ENCODE measurements at places on chromosomes 2 and 18. TPM values are rescaled to one million over a fixed set of nuclear protein-coding genes. Genes with fewer than 3 reads are reported as not detected.

The MYOM1 gene
- 1.2 TPM for total RNA-seq

DNA sequence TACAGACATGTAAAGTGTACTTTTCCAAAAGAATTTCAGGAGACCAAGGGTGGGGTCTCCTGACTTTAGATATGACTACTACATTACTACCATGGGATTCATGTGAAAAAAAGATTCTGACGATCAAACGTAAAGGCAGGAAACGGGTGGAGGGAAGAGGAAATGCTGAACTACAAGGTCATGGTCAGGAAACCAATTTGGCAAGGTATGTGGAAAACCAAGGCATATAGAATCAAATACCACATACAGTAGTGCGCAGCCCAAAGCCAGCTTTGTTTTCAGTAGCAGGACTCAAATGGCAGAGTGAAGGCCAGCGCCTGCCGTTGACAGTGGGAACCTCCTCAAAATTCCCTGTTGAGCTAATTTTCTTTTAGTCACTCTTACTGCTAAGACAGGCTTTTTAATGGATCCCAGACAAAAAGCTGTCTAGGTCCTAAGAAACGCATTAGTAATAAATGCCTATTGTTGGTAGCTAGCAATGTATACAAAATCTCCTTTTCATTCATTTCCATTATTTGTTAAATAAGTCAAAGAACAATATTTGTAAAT, 57.6 kb upstream of the SERTAD2 start:
- DNase-seq = no peak

The CPO gene
- total RNA-seq = not detected

DNA sequence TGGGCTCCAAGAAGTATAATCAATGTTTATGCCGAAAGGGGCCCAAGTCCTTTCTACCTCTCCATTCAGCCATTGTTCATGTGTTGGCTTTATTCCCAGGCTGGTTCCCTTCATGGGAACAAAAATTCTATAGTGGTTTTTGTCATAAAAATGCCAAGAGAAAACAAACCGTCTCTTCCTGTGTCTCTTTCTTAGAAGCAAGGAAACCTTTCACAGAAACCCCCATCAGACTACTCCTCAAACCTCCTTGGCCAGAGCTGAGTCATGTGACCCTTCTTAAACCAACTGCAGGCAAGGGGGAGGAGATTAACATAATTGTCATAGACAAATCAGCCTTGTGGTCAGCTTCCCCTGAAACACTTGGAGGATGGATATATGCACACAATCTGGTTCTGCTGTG, 75.1 kb upstream of the TANK start:
- DNase-seq = no peak

The EML4 gene
- 95.6 TPM for total RNA-seq

DNA sequence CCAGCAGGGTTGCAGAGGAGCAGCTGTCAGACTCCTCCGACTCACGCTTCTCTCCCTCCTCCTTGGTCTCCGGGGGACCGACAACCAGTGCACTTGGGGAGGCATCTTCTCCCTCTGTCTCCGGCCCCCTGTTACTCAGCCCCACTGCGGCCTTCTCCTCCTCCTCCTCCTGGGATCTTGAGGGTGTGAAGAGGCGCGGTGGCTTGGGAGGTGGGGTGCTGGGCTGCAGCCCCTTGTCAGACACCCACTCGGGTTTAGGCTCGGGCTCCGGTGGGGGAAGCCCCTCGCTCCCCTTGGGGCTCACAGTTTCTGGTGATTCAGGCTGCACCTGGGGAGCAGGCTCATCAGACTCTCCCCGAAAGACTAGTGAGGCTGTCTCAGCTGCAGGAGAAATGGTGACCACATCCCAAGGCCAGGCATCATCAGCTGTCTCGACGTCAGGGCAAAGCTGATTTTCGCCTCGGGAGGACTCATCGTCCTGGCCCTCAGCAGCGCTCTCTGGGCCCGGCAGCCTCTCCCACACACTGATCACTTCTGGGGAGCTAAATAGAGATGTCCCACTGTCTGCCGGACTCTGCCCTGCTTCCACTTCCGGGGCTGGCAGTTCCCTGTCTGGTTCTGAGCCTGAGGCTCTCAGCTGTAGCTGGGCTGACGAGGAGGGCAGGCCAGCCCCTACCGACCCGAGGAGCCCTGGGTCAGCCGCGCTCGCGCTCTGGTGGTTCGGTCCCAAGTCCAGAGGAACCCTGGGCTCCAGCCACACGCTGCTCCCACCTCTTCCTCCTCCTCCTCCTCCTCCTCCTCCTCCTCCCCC, 9.0 kb upstream of the SFXN5 start:
- DNase-seq = no peak

- no peak for DNase-seq
These were observed 662.6 kb upstream of the ACVR2A start for GRCh38 chr2:147182260-147182659.

- DNase-seq = no peak
These were observed 33.3 kb downstream of the STAT1 start for GRCh38 chr2:190980630-190981209.

GRCh38 chr2:34098256-34098655, 499.2 kb upstream of the FAM98A start:
- no peak for DNase-seq

The HTR2B gene
- 3.4 TPM for total RNA-seq

Measured in mesothelial cell of epicardium (in vitro differentiated cells).